Thoracic aorta endothelial cell (primary cell): ENCODE measurements at places on chromosomes 3 and 15. TPM values are rescaled to one million over a fixed set of nuclear protein-coding genes. Genes with fewer than 3 reads are reported as not detected.

Gene BCHE
- 0.13 and 0.14 TPM in 2 replicates for total RNA-seq

Gene ILDR1
- total RNA-seq, result not detected in 2 replicates

Gene NR1I2
- not detected in 2 replicates for total RNA-seq

Gene CCNDBP1
- 65.8 and 77.0 TPM in 2 replicates for total RNA-seq

Gene CSTA
- not detected in 2 replicates for total RNA-seq

Gene CYP19A1
- total RNA-seq, result not detected in 2 replicates

Gene GOLGA8J
- total RNA-seq, result not detected in 2 replicates

Gene ASB14
- not detected in 2 replicates for total RNA-seq

Gene ATP10A
- under 0.01 TPM in 2 replicates for total RNA-seq

Gene TNNC1
- total RNA-seq, result 0.27 TPM in 1 of 2 replicates, not detected in the other

Gene CTSH
- total RNA-seq, result 1.1 and 3.6 TPM in 2 replicates

Gene COLQ
- 0.13 and 1.1 TPM in 2 replicates for total RNA-seq

Gene CCR8
- total RNA-seq, result not detected in 2 replicates

Gene ARGFX
- total RNA-seq, result not detected in 2 replicates

Gene AADAC
- 0.07 TPM in 1 of 2 replicates, not detected in the other for total RNA-seq

Gene RGMA
- 0.14 TPM in 1 of 2 replicates, not detected in the other for total RNA-seq

Gene RASGRP1
- total RNA-seq, result 0.07 and 0.13 TPM in 2 replicates

Gene INO80
- 31.9 and 32.8 TPM in 2 replicates for total RNA-seq

Gene SCG5
- 0.29 and 0.66 TPM in 2 replicates for total RNA-seq

Gene IL5RA
- not detected in 2 replicates for total RNA-seq

Gene AHSG
- total RNA-seq, result not detected in 2 replicates

Gene SPG11
- 66.6 and 67.9 TPM in 2 replicates for total RNA-seq

Gene SCG3
- total RNA-seq, result not detected in 2 replicates

Gene PTX3
- total RNA-seq, result 510 and 684 TPM in 2 replicates

Gene IMPG2
- total RNA-seq, result 0.50 and 0.53 TPM in 2 replicates

Gene RBP2
- not detected in 2 replicates for total RNA-seq

Gene PLA1A
- total RNA-seq, result 0.13 and 0.22 TPM in 2 replicates

Gene ISLR2
- not detected in 2 replicates for total RNA-seq

Gene SKOR1
- 0.07 TPM in 1 of 2 replicates, not detected in the other for total RNA-seq

Gene BBX
- 86.2 and 108 TPM in 2 replicates for total RNA-seq

Gene GNB4
- total RNA-seq, result 113 and 119 TPM in 2 replicates

Gene KCNAB1
- total RNA-seq, result 0.40 and 47.5 TPM in 2 replicates

Gene FETUB
- total RNA-seq, result not detected in 2 replicates

Gene CFAP20DC
- 4.3 TPM in 2 replicates for total RNA-seq

Gene ARIH2
- total RNA-seq, result 66.9 and 69.7 TPM in 2 replicates

Gene MST1
- total RNA-seq, result 1.1 and 2.3 TPM in 2 replicates

Gene KLF13
- 36.4 and 44.8 TPM in 2 replicates for total RNA-seq

Gene PARP9
- total RNA-seq, result 13.8 and 17.8 TPM in 2 replicates

Gene RHOV
- not detected in 2 replicates for total RNA-seq

Gene TMC3
- total RNA-seq, result not detected in 2 replicates

Gene KBTBD13
- total RNA-seq, result not detected in 2 replicates

Gene MYO5C
- total RNA-seq, result 8.1 and 11.7 TPM in 2 replicates

Gene TRH
- not detected in 2 replicates for total RNA-seq
